Dermis blood vessel endothelial cell (primary cell): ENCODE measurements at places on chromosomes 4 and X.

DNA sequence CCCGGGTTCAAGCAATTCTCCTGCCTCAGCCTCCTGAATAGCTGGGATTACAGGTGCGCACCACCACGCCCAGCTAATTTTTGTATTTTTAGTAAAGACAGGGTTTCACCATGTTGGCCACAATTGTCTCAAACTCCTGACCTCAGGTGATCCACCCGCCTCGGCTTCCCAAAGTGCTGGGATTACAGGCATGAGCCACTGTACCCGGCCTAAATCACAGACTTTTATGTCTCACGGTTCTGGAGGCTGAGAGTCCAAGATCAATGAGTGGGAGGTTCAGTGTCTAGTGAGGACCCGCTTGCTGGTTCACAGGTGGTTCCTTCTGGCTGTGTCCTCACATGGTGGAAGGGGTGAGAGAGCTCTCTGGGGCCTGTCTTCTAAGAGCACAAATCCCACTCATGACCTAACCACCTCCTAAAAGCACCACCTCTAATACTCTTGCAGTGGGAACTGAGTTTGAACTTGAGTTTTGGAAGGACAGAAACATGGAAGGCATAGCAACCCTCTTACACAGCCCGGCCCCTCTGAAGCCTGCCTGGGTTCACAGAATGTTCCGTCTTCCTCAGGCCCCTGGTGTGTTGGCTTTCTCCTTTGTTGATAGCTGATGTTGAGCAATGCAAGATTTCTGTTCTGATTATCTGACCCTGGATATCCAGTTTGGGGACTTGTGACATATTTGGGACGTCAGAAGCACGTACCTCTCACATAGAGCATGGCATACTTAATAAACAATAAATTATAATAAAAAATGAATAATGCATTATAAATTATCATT lies 1.9 kb upstream of the AKAP17A start:
- no peak for DNase-seq

- DNase-seq: no peak
Observed at GRCh38 chr4:176872461-176872860, 79.7 kb upstream of the VEGFC start.

GRCh38 chrX:38639730-38640129 lies 78.4 kb downstream of the TSPAN7 start:
- no peak for DNase-seq

- no peak for DNase-seq
Observed at GRCh38 chr4:128527946-128528576, 240.4 kb upstream of the PGRMC2 start.

DNA sequence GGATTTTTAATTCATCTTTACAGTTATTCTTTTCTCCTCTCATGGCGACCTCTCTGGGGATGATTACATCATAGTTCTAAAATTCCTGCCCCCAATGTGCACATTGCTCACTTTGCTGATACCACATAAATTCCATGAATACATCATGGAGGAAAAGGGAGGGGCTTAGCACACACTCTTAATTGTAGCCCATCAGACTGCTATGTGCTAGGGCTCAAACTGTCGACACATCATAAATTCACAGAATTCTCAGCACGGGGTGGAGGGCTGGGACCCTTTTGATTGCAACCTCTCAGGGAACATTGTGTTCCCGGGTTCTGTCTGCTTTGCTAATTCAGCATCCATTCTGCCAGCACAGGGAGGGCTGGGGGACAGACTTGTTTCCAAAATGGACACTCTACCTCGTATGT lies 592.9 kb downstream of the BCOR start:
- DNase-seq: no peak

DNA sequence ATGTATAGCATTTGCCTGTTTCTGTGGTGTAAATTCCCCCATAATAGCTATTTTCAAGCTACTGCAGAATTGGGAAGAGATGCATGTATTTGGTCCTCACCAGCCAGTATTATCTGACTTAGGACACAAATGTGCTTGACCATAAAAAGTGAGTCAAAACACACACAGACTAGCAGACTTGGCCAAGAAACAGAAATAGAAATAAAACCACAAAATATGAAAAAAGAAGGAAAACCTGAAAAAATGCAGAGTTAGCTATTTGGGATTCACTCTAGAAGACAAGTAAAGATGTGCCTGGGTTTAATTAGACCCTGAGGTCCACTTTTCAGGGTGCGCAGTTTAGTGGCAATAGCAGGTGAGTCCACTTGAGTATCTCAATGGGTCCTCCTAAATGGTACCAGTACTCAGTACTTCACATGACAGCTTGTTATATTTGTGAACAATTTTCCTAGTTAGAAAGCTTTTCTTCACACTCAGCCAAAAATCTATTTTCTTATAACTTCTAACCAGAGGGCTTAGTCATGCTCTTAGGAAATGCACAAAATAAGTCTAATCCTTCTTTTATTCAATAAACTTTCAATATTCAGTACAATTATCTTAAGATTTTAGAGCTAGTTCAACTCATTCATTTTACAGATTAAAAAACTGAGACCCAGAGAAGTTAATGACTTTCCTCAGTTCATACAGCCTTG lies 108.7 kb upstream of the JADE1 start:
- no peak for DNase-seq

DNA sequence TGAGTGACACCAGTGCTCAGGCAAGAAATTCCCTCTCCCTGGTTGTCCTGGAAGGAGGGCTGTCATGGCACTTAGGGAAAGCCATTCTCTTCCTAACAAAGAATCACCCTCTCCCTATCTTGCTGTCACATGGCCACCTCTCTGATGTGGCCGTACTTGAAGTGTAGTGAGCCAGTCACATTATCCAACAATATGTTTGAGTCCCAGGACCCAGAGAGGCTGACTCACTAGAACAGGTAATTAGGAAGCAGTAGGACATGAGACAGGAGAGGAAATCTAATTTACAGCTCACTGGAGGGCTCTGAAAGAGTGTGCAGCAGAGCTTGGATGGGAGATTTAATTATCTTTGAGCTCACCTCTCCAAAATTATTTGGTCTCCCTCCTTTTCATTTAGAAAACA lies 299.1 kb downstream of the ARHGAP24 start:
- no peak for DNase-seq
